ENCODE measurements at places on chromosomes 2 and 18. TPM values are rescaled to one million over a fixed set of nuclear protein-coding genes. Genes with fewer than 3 reads are reported as not detected.

GRCh38 chr2:188065386-188065785 is 226.3 kb upstream of the GULP1 start:
- DNase-seq = no peak

DNA sequence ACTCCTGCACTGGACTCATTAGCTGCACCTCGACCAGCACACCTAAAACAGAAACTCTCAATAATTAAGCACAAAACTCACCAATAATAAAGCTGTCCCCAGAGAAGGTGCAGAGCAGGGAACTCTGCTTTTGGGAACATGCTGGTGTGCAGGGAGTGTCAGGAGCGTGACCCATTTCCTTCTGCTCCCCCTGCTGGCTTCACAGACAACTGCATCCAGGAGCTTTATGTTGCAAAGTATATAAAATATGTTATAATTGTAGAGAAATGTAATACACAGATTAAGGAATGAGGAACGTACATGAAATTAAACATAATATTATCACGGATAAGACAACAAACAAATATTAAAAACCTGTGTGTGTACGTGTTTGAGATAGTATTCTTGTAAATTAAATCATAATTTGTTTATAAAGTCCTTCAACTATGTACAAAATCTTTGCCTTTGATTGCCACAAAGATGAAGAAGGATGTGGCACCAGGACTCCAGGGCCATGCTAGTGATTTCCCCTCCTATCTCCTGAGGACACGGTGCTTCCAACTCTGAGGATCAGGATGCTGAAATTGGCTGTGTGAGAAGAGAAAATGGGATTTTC is 68.6 kb upstream of the MAL start:
- DNase-seq = peak; percentile 3

DNA sequence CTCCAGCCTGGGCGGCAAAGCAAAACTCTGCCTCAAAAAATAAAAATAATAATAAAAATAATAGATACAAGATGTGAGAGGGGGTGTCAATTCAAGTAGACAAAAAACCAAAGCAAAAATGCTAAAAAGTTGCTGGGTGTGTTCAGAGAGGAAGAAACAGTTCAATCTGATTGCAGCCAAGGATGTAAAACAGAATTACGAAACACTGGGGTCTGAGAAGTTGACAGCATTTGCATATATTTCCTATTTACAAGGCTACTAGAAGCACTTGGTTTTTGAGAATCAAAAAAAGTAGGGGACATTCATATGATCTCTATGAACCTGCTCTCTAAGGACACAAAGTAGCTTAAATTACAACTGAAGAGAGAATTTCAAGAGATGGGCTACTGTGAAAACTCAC is 7.6 kb downstream of the TRIP12 start:
- DNase-seq = no peak

Gene SETBP1
- 0.38 TPM for total RNA-seq

Gene NUP35
- total RNA-seq = 58.0 TPM

Gene TBR1
- total RNA-seq = not detected
